ENCODE measurements at places on chromosomes 2 and 18.

GRCh38 chr2:144701259-144701658, 181.3 kb upstream of the ZEB2 start:
- DNase-seq: no peak

DNA sequence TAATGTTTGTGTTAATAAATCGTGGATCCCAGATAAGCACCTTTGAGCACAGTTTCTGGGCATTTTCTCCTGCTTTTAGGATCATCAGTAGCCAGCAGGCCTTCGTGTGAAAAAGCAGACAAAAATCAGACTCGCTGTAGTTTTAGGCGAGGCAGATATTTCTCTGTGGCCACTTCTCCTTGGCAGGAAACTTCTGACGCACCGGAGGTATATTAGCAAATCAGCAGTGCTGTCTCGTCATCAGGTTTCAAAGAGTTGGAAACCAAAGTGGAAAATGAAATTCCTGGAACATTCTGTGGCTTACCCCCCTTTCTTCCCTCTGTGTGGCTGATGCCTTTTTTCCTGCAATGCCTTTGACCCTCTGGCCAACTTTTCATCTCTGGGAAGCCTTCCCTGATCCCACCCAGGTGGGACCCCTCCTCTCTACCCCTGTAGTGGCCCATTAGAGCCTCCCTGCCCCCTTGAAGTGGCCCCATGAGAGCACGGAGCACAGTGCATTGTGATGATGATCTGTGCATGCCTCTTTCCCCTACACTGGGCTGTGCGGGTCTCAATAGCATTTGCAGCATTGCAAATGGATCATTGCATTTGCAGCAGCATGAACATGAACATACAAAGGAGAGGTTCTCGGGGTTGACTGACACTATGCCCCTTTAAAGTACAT, 93.3 kb downstream of the RNF144A start:
- no peak for DNase-seq

DNA sequence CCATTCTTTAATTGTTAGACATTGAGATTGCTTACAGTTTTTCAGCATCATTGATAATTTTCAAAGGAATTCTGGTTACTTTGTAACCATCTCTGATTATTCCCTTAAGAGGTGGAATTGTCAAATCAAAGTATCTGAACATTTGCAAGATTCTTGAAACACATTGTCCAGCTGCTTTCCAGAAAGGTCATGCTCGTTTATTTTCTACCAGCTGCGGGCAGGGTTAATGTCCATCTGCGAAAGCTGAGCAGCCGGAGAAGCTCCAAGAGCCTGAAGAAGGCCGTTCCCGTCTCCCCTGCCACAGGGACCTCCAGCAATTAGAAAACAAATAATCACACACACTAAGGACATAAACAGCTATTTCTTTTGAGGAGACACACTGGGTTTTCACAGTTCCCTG, 76.1 kb upstream of the TXNDC2 start:
- DNase-seq: no peak

DNA sequence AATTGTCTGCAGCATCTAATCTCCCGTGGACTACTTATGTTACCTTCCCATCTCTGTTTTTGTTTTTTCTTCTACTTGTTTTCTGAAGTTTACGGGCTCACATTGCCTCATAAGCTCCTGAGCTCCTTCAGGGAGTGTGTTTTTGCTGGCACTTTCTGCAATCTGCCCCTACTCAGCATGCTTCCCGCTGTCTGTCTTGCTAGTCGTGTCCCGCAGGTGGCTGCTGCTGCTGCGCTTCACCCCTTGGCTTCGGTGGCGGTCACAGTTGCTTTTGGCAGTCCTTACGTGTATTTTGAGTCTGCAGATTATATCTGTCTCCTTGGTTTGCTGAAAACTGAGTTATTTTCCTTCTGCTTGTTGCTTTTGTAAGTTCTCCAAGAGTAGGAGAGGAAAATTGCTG, 37.3 kb downstream of the FER1L5 start:
- DNase-seq: no peak

- DNase-seq: no peak
Measured at GRCh38 chr2:96264656-96265348, 995 bp downstream of the TMEM127 start.

- DNase-seq: no peak
Measured at GRCh38 chr2:98847853-98848252, 88.2 kb downstream of the CRACDL start.

DNA sequence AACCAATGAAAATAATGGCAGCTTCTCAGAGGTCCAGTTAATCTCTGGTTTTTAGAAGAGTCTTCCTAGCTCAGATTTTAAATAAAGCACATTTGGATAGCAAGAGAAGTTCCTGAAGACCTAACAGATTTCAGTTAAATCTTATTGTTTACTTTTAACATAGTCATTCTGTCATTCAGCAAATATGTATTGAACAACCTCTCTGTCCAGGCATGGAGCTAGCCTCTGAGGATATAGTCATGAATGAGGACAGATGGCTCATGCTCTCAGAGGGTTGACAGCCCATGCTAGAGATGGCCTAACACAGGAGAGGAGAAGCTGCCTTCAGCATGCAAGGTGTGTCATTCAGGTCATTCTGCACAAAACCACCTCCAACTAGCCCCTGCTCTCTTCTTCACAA, 6.2 kb downstream of the CCBE1 start:
- DNase-seq: no peak

- no peak for DNase-seq
Measured at GRCh38 chr2:56587456-56587855, 403.7 kb downstream of the CCDC85A start.

DNA sequence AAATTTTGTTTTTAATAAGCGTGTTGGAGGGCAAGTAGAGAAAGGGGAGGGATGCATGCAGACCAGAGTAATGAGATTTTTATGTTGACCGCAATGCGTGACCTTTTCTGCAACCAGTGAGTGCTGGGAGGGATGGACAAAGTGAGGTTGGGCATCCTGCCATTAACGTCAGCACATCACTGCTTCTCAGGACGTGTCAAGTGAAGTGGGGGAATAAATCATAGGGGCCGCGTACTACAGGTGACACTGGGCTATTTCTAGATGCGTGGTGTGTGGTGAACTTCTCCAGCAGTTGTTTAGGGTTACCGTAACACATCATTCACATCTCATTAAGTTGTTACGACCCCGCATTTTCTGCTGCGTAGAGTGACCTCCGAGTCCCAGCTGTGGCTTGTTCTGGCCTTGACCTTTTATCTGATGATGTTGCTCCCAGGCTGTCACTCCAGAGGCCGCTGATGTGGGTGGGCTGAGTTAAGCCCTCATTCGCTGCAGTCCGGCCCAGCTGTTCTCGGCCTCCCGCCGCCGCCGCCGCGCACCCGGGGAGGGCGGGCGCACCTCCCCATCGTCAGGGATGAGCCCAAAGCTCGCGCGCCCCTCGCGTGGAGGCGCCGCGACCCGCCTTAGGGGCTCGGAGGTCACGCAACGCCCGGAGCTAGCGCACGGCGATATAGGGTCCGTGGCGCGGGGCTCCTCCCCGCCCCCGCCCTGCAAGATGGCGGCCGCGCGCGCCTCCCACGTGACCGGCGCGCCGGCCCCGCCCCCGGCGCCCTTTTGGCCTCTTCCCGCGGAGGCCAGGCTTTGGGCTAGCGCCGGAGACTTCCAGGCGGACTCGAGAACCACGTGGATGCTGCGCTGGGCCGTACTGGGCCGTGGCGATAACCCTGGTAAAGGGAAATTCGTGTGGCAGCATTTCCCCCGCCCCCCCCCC, 3.5 kb downstream of the ZCCHC2 start:
- DNase-seq: peak; percentile 68

DNA sequence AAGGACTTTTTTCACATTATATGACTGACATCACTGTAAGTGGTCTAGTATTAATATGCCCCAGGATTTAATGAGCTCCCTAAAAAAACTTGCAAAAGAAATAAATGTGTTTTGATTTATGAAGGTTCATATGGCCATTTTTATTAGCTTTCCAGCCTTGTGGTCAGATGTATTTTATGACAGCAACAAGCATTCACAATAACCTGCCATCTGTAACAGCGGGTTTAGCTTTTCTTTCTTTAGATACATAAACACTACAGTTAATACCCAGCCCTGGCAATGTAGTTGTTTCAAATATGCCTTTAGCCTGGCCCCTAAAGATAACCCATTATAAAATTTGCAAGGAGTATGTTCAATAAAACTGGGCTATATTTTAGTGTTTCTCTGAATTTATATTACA, 1063.8 kb downstream of the SOCS6 start:
- no peak for DNase-seq

DNA sequence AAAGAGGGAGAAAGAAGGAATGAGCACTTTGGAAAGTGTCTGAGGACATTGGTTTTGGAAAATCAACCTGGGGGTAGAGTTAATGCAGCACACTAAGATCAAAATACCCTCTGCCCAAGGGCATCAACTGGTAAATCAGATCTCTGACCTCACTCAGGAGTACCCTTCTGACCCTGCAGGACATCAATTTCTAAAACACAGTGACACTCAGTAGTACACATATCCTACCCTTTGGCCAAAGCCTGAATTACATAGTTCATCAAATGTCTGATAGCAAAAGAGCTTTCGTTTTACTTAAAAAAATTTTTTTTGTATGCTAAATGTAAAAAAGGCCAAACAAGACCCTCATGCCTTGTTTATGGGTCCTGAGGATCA, 118.4 kb upstream of the CTNNA2 start:
- no peak for DNase-seq

- DNase-seq: no peak
Measured at GRCh38 chr18:33937270-33937816, 287.4 kb downstream of the NOL4 start.

DNA sequence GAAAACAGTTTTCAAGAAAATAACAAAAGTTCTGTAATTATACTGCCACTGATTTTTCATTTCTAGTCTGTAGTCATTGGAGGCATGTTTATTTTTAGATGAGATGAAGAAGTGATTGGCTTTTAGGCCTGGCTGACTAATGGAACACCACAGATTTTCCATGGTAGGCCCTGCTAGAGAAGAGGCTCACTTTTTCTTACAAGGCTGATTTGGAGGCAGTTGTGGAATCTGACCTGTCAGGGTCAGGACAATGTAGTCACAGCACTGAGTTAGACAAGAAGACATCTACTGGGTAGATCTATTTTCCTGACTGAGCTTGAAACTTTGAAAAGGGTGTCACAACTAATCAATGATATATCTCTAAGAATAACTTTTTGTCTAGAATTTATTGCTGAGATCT, 43.9 kb downstream of the KDM3A start:
- DNase-seq: no peak

- DNase-seq: no peak
Measured at GRCh38 chr2:219621935-219622334, 5.5 kb upstream of the SLC4A3 start.

- DNase-seq: no peak
Measured at GRCh38 chr2:64463781-64464180, 9.8 kb downstream of the LGALSL start.

DNA sequence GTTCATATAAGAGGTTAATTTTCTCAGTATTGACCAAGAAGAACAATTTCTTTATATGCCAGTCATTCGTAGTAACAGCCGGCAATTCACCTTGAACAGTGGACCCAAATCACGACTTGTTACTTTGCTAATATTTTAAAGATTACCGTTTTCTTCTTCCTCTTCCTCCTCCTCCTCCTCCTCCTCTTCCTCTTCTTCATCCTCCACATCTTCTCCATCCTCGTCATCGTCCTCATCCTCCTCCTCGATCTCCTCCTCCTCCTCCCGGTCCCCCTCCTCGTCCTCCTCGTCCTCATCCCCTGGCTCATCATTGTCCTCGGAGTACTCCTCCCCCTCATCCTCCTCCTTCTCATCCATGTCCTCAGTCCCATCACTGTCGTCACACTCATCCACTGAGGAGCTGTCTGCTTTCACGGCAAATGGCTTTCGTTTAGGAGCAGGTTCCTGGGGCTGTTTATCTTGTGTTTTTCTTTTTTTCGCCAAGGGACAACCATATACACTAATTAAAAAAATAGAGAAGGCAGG, 198.6 kb upstream of the PXDN start:
- DNase-seq: no peak

- no peak for DNase-seq
Measured at GRCh38 chr2:172782506-172783164, 47.0 kb downstream of the RAPGEF4 start.

DNA sequence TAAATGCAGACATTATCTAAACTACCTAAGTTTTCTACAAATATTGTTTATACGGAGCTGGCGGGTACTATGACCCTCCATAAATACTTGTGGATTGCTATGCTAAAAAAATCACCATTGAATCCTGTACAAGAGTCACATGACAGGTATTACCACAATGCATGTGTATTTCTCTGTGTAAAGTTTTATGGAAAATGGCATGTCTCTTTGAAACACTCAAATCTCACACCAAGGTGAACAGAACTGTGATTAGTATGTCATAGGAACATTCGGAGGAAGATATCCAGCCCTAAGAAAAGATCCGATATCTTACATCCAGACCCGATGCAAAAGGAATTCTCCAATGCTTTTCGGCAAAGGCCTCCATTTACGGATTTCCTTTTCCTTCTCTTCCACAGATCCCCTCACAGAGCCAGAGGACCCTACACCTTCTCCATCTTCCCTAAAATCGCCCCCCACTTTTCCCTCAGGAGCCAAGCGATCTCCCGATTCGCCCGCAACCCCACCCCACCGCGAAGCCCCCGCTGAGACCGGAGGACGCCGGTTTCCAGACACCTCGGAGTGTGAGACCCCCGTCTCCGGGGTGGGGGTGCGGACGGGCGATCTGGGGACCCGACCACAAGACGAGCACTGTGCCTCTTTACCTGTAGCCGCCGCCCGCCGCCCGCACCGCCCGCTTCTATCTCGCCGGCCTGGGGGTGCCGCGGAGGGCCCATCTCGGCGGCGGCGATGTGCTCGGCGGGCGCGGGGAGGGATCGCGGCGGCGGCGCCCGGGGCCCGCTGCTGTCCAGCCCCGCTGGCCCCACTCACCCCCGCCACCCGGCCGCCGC, 1.2 kb downstream of the SAP130 start:
- no peak for DNase-seq

GRCh38 chr2:138446043-138446442, 55.5 kb upstream of the SPOPL start:
- no peak for DNase-seq

GRCh38 chr18:8967573-8967972, 134.9 kb upstream of the NDUFV2 start:
- DNase-seq: no peak

GRCh38 chr18:48607056-48607984, 68.5 kb downstream of the CTIF start:
- no peak for DNase-seq

- no peak for DNase-seq
Measured at GRCh38 chr18:27141876-27142275, 43.2 kb downstream of the CHST9 start.

DNA sequence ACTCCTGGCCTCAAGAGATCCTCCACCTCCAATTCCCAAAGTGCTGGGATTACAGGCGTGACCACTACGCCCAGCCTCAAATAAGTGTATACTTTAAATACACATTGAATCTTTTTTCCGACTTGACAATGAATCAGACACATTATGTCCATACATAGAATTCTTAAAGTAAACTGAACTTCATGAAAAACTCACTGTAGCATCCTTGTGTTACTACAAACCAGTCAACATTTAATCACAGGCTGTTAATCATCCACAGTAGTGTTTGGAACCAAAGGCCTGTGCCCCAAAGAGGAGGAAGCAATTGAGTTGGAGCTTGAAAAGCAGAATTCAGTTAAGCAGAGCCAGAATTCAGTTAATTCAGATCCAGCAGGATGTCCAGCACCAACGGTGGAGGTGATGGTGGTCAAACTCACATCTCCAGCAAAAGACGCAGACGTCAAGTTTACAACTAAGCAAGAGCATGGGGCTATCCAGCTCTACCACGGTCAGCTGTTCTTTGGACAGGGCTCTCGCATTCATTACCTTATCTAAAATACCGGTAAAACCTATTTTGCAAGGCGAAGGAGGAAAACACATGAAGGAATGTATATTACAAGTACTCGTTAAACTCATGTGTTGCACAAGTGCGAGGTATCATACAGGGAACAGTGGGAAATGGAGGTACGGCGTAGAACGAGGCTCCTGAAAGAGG, 1.2 kb downstream of the SLC39A6 start:
- DNase-seq: no peak
